ENCODE measurements at places on chromosomes 2 and 18.

DNA sequence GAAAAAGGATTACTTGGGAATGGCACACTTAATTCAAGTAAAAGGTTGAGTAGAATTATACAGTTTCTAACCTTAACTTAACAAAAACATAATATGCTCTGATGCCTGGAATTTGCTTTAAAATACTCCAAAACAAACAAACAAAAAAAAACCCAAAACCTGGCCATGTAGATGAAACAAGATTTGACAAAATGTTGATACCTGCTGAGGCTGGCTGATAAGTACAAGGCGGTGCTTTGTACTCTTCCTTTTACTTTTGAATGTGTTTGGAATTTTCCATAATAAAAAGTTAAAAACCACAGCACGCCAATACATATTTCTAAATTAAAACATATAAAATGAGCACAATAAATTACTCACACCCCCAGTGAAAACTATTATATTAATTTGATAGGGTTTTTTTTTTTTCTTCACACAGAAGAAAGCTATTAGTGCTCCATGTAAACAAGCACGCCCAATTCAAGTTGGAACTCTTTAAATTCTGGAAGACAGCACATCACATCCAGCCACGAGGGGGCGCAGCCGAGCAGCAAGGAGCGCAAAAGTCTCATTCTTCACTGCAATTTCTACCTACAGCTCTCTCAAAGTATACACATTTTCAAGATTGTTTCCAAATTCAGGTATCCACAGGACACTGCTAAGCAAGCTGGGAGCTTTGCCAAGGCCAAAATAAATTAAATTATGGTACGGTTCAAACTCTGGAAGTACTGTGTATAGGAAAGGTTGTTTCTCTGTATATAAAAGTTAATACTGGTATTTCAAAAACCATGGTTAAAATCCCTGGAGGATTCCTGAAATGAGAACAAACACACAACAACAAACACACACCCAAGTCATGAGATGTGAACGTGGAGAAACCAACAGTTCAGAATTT, 7.5 kb downstream of the SERTAD2 start:
- peak; percentile 85 for DNase-seq

GRCh38 chr18:37207343-37207742, 358.3 kb downstream of the CELF4 start:
- no peak for DNase-seq

- DNase-seq: no peak
Observed at GRCh38 chr18:74148543-74149070, 284 bp downstream of the TIMM21 start.

GRCh38 chr2:220682616-220683015, 889.5 kb downstream of the EPHA4 start:
- no peak for DNase-seq

GRCh38 chr2:18067588-18068384, 189.3 kb downstream of the KCNS3 start:
- no peak for DNase-seq

DNA sequence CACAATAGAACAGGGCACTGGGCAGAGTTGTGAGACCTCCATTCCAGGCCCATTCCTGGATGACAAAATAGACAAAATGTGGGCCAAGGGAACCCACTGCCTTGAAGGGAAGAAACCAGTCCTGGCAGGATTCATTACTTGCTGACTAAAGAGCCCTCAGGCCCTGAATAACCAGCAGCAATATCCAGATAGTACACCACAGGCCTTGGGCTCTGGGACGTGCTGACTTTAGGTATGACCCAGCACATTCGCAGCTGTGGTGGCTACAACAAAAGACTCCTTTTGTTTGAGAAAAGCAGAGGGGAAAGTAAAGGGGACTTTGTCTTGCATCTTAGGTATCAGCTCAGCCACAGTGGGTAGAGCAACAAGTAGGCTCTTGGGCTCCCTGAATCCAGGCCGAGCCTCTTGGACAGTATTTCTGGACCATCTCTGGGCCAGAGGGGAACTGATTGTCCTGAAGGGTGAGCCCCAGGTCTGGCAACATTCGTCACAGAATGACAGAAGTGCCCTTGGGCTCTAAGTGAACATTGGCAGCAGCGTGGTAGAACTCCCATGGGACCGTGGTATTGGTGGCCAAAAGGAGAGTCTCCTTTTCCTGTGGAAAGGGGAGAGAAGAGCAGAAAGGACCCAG, 89.9 kb upstream of the CD226 start:
- DNase-seq: no peak

GRCh38 chr2:51516667-51517066, 484.7 kb upstream of the NRXN1 start:
- DNase-seq: no peak

DNA sequence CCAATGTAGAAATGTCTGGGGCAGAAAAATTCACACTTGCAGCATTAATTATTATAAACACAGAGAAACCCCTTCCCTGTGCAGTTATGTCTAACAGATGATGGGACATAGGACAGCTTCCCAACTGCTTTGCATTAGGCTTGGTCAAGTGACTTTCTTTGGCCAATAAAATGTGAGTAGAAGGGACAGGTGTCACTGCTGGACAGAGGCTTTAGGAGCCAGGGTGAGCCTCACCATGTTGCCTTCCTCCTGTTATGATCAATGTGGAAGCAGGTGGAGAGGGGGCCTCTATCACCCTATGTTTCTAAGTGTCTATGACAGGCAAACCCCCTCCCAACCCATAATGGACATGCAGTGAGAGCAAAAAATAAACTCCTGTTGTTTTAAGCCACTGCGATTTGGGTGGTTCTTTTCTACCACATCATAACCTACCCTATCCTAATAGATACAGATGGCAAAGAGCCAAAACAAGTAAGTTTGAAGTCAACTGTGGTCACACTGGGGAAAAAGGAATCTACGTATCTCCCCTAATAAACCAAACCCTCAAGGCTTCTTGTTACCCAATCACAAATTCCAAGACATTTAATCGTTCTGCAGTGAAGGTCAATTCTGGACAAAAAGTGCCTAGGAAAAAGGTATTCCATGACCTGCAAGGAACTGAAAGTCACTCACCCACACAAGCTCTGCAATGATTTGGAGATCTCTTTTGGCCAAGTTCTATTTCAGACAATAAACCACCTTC, 28.6 kb upstream of the POU3F3 start:
- DNase-seq: no peak

GRCh38 chr2:134581877-134582546, 136.8 kb downstream of the TMEM163 start:
- DNase-seq: no peak

DNA sequence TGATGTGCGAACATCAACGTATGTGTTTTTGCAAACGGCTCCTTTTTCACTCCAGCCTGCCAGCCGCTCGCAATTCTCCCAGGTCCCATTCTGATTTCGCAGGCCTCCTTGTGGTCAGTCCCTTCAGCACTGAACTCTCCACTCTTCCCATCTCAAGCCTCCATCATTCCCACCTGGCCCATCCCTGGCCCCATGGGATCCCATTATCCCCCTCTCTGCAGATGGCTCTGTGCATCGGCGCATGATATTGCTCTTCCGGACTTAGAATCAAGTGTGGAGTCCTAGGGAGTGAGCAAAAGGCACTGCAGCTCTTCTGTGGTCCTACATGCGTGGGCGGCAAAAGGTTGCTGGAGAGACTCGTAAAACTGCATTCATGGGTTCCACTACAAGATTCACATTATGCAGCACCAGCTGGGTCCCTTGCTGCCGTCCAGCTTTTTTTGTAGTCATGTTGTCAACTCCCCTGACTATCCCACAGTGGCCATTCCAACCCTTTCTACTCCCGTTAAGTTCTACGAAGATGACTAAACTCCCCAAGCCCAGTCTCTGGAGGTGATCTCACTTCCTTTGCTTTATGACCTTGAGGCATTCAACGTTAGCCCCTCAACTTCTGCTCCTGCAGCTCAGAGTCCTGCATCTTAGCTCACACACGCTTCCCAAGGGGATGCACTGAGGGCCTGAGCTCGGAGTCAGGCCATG, 125.3 kb upstream of the NRP2 start:
- no peak for DNase-seq

DNA sequence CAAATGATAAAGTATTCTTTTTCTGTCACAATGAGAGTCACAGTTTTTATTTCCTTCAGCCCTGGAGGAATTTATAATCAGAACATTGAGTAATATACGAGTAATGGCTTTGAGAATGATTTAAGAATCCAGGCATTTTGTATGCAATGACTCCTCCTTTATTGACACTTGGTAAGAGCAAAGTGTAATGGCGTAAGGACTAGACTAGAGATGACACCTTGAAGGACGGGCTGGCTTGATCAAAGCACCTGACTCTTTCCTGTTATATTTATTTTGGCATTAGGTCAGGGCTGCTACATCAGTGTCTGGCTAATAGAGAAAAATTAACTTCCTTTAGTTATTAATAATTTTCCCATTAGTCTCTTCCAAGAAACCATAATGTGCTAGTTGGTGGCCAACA, 482.4 kb upstream of the GCFC2 start:
- DNase-seq: no peak

DNA sequence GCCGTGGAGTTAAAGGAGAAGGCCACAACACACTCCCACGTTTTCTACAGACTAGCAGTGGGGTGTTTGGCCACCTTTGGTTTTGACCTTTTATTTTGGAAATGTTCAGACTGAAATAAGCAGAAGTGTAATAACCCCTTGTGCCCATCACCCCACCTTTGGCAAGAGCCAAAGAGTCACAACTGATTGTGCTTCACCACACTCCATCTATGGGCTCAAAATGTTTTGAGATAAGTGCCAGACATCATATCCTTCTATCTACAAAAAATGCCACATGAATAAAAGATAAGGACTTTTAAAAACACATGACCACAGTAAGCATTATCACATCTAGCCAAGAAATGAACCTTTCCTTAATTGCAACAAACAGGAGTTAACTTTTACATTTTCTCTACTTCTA, 9.9 kb upstream of the GPR35 start:
- no peak for DNase-seq

GRCh38 chr2:45944074-45944473, 292.6 kb downstream of the PRKCE start:
- no peak for DNase-seq

DNA sequence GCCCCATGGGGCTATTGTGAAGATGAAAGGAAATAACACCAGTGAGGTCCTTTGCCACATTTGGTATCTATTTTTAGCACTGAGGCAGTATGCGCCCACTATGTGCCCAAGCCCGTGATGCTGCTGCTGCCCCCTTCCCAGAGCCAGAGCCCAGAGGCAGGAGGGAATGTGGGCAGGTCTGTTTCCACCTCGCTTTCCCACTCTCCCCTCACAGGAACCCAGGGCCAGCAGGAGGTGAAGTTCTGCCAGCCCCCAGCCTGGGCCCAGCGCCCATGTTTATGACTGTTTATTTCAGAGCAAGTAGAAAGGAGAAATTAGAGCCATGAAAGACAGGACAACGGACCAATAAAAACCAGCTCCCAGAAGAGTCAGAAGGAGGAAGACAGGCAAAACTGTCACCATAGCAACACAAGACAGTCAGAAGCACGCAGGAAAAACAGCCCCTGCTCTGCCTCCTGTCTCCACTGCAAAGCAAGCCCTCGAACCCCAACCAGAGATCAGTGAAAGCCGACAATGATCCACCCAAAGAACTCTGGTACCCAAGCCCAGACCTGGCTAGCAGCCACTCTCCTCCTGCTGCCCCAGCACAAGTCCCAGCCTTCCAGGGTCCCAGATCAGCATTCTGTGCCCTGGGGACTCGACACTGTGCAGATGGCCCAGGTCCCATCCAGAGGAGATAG, 1.4 kb downstream of the CYRIA start:
- no peak for DNase-seq

- DNase-seq: no peak
Observed at GRCh38 chr2:166449439-166449838, 44.6 kb downstream of the SCN7A start.

GRCh38 chr18:64777556-64777955, 628.7 kb upstream of the LINC00305 start:
- no peak for DNase-seq

DNA sequence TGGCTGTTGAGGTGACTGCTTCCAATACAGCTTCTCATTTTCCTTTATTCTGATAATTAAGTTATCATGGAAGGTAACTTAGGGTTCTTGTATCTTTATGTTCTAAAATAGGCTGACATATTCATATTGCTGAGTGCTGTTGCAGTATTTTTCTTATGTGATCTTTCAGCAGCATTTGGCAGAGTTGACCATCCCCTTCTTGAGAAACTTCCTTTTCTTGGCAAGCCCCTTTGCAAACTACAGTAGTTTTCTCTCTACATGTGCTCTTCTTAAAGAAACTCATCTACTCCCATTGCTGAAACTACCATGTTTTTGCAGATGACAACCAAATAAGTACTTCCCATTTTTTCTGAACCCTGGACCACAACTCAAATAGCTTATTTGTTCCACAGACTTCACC, 476.5 kb upstream of the TRIB2 start:
- no peak for DNase-seq

GRCh38 chr2:6993229-6993640, 76.0 kb downstream of the RNF144A start:
- DNase-seq: no peak

- DNase-seq: no peak
Observed at GRCh38 chr18:11658989-11659388, 30.1 kb upstream of the GNAL start.

DNA sequence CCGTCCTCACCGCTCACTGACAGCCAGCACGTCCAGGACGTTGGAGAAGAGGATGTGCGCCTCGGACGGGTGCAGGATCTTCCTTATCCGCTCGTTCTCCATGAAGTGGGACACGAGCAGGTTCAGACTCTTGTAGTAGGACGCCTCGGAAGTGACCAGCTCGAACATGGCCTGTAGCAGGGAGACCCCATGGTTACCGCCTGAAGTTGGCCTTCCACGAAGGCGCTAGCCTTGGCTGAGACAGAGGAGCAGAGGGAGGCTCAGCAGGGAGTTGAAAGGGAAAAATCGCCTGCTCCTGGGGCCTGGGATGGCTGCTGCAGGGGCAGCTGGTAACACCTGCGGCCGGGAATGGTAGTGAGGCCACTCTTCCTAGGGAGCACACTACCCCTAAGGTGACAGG, 24.7 kb downstream of the SNORC start:
- DNase-seq: no peak

GRCh38 chr18:623761-624620, 27.2 kb downstream of the CLUL1 start:
- DNase-seq: peak; percentile 69

DNA sequence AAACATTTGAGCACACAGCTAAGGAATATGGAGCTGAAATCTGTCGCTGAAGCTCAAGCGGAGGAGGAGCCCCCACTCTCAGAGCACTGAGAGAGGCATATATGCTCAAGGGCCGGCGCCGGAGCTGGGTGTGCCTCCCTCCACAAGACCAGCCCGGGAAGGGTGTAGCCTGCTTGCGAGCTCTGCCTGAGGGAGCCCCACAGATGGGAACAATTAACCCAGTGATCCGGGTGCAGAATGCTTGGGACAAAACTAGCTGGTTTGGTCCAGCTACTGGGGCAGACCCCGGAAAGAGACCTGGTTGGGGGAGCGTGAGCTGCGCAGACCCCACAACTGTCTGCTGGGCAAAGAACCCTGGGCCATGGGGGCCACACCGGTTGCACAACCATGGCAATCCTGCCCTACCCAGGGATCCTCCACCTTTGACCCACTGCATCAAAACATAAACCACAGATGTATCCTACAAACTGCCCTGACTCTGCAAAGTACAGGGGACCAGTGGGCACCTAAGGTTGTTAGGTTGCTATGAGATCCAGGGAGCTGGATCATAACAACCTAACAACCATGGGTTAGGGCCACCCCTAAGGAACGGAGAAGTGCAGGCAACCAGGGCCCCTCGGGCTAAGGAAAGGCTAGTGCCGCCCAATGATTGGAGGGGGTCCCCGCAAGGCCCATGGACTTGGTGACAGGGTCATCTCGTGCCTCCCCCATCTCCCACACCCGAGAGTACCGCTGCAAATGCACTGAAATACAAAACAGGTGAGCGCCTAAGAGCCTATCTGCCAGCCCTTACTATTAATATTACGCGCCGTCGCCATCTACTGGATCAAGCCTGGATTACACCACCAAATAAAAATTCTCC, 53.4 kb upstream of the SCN1A start:
- DNase-seq: peak; percentile 32

GRCh38 chr18:45155526-45155925, 459.8 kb upstream of the SLC14A2 start:
- no peak for DNase-seq

Measured in activated CD4-positive, alpha-beta memory T cell treated with anti-CD3 and anti-CD28 coated beads, Interleukin-2, amount 10 ng/mL, durations not matched to agents 7 days and 5 days (primary cell).